ENCODE measurements at places on chromosomes 16 and 17.

DNA sequence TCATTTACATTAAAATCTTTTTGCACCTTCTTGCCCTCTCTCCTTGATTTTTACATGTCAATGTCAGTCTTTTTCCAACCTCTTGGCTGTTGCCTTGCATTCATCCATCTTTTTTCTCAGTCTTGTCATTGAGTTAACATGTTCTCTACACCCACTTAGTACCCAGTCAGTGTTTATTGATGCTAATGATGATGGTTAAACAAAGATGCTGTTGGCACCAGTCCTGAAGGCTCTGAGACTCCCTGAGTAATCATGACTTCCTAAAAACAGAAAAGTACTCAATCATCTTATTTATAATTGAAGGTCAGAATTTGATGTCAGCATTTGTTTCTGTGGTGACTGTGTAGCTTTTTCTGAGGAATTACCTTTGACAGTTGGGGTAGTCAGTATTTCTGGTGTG lies 104.5 kb downstream of the NLK start:
- no peak for DNase-seq

DNA sequence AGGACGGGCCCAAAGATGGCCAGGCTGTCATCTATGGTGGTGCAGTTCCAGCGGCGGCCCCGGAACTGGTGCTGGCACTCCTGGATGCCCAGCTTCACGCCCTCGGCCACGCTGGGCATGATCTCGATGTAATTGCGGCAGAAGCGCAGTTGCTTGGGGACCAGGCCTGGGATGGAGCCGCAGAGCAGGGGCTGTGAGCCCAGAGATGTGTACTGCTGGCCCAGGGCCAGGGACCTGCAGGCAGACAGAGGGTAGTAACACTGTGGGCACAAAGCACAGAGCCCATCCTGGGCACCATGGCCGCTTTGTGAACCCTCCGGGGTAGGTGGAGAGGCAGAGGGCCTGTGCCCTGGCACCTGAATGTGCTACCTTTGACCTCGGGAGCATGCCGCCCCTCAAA lies 44.8 kb downstream of the WNT3 start:
- no peak for DNase-seq

DNA sequence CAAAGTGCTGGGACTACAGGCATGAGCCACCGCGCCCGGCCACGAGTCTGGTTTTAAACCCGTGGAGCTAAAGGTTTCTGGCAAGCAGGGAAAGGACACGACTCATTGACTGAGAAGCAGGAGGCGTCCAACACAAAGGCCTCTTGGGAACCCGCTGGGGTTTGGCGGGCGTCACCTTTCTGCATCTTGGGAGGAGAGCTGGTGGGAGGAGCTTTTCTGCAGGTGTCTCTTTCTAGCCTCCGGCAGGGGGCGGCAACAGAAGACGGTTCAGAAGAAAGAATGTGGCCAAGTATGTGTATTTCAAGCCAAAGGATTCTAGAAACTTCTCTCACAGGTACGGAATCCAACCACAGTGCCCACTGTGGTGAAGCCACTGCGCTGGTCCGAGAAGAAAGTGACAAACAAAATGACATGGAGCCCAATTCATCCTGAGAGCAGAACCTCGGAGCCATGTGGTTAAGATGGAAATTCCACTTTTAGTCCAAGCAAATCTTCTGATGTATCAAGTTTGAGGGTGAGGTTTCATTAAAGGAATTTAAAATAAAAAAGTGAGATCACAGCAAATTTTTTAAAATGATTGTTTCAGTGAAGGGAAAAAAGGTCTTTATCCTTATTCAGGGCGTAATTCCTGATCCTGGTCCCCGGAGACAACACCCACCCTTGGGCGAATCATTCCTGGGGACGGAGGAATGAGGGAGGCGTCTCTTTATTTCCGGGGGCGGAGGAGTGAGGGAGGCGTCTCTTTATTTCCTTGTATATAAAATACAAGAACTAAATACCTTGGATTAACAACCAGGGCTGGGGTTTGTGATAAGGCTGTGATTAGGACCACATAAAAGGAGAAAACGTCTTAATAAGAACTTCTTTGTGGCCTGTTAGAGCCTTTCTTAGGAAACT lies 97.6 kb downstream of the MRM3 start:
- DNase-seq: peak; percentile 92

DNA sequence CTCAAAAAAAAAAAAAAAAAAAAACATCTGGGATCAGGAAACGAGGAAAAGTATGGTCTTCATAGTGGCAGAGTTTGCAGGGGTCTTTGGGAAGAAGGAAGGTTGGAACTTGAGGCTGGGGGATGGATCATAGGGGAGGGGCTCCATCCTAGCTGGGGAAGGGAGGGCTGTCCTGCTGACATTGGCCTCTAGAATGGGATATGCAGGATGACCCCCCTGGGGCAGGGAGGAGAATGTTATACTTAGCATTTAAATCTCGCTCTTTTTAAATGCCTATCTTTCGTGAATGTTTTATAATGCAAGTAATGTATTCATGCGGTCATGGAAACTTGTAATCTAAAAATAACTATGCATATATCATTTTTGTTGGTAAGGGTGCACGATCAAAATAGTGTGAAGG lies 33.2 kb downstream of the TMEM235 start:
- DNase-seq: peak; percentile 46

DNA sequence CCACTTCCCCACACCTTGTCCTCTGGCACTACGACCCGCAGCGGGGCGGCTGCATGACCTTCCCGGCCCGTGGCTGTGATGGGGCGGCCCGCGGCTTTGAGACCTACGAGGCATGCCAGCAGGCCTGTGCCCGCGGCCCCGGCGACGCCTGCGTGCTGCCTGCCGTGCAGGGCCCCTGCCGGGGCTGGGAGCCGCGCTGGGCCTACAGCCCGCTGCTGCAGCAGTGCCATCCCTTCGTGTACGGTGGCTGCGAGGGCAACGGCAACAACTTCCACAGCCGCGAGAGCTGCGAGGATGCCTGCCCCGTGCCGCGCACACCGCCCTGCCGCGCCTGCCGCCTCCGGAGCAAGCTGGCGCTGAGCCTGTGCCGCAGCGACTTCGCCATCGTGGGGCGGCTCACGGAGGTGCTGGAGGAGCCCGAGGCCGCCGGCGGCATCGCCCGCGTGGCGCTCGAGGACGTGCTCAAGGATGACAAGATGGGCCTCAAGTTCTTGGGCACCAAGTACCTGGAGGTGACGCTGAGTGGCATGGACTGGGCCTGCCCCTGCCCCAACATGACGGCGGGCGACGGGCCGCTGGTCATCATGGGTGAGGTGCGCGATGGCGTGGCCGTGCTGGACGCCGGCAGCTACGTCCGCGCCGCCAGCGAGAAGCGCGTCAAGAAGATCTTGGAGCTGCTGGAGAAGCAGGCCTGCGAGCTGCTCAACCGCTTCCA lies 2.6 kb downstream of the METTL26 start:
- no peak for DNase-seq

- DNase-seq: peak; percentile 93
Measured at GRCh38 chr17:2710803-2711607, 559 bp downstream of the CLUH start.

DNA sequence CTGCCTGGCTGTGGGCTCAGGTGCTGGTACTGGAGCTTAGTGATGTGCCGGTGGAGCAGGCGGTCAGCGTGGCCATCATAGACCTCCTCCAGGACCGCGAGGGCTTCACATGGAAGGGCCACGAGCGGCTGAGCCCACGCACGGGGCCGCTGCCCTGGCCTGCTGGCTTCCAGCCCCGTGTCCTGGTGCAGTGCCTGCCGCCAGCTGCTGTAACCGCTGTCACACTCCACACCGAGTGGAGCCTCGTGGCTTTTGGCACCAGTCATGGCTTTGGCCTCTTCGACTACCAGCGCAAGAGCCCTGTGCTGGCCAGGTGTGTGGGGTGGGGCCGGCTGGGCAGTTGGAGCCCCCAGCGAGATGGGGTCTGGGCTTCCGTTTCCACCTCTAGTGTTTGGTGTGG lies 12.0 kb downstream of the LLGL1 start:
- DNase-seq: peak; percentile 78
